Occipital lobe (tissue), 3 donors: ENCODE measurements at places on chromosomes 2 and 18.

DNA sequence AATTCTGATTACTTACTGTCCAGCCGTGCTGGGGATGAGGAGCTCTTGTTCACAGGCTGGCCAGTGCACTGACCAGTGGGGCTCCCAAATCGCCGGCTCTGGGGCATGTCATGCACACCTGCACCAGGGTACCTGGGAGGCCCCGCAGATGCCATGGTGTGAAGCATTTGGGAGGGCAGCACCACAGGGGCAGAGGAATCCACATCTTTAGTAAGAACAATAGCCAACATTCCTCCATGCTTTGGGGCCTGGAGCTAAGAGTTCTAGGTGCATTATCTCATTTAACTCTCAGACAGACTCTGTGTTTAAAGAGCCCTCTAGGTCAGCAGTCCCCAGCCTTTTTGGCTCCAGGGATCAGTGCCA, 104.2 kb downstream of the ACKR3 start:
- DNase-seq = no peak

GRCh38 chr18:52816121-52816520, 476.1 kb downstream of the DCC start:
- DNase-seq = no peak

DNA sequence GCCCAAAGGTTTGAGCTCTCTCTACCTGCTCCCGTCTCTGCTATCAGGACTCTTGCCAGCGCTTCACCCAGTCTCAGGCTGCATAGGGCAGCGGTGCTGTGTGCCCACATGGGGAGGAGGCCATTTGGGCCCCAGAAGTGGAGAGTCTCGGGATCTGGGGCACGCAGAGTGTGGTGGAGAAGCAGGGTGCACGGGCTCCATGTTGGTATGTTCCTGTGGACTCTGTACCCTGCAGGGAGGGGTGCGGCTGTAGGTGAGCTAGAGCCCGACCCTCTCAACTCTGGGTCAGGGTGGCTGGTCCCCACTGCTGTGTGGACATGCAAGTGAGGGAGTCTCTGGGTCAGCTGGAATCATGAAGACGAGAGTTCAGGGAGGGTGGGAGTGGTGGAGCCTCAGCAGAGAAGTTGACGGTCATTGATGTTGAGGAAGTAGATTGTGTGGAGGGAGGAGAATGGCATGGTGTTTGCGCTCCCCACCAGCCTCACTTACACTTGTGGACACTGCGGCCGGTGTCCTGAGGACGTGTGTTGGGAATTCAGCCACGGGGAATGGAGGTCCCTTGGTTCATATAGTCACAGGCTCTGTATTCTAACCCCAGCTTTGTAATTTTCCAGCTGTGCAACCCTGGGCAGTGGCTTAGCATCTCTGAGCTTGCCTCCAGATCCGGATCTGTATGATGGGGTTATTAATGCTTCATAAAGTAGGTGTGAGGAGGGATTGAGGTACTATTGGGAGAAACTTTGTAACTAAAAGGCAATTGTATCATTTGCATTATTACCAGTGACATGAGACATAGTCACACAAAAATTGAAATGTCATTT, 840 bp upstream of the PSD4 start:
- no peak for DNase-seq

GRCh38 chr18:58862356-58862755, 2.3 kb upstream of the ZNF532 start:
- no peak for DNase-seq

- peak; percentile 23 for DNase-seq
Observed at GRCh38 chr2:114040826-114041225, 150.9 kb downstream of the ACTR3 start.

GRCh38 chr18:41873730-41874129, 81.3 kb upstream of the PIK3C3 start:
- DNase-seq = no peak

DNA sequence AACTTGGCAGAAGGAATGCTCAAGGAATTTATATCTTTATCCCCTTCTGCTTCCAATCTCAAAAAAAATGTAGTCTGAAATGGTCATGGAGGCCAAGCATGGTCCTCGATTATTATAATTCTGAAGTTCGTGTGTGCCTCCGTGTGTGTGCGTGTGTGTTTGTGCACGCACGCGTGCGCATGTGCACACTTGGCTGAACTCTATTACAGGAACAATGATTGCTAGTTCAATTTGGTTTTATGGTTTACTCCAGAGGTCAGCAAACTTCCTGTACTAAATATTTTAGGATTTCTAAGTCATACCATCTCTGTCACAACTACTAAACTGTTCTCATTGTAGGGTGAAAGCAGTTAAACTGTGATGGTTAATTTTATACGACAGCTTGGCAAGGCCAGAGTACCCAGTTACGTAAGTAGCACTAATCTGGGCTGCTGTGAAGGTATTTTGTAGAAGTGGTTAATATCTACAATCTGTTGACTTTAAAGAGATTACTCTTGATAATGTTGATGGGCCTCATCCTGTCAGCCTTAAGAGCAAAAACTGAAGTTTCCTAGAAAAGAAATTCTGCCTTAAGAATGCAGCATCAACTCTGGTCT, 5.8 kb upstream of the MARCHF7 start:
- no peak for DNase-seq

DNA sequence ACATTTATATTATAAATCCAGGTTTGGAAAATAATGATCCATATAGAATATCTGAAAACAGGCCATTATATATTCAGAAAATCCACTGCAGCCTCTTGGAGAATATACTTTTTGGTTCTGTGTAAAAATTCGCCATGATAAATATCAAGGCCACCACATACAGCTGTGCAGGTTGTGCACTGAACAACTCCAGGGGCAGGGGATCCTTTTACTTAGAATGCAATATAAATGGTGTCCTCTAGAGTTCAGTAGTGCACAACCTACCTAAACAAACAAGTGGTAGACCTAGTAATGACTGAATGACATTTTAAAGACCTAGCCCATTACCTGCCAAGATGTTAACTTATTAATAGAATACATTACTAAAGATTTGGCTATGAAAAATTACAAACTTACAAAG, 22.4 kb downstream of the MOGAT1 start:
- DNase-seq = no peak

- no peak for DNase-seq
Observed at GRCh38 chr18:57705832-57706595, 84.4 kb upstream of the NARS1 start.

- DNase-seq = no peak
Observed at GRCh38 chr2:47214990-47215389, 59.9 kb upstream of the STPG4 start.

- no peak for DNase-seq
Observed at GRCh38 chr2:181485638-181485946, 28.4 kb downstream of the ITGA4 start.

- no peak for DNase-seq
Observed at GRCh38 chr2:98769784-98770183, 38.9 kb upstream of the MGAT4A start.

- DNase-seq = no peak
Observed at GRCh38 chr2:208255557-208256106, 761 bp upstream of the IDH1 start.

DNA sequence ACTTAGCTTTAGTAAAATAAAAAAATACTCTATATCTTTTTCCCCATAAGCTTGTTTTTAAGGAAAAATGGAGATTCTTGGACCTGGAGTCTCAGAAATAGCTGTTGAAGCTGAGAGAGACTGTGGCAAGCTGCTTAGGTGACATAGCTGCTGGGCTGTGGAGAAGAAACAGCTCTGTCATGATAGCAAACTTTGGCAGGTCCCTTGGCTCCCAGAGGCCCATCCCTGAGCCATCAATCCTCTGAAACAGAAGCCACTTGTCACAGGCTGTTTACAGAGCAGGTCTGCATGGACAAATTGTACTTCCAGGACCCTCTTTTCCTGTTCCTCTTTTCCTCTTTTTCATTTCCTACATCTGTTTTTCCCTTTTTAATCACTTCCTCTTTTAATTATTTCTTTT, 1370.1 kb upstream of the CRIM1 start:
- DNase-seq = no peak

DNA sequence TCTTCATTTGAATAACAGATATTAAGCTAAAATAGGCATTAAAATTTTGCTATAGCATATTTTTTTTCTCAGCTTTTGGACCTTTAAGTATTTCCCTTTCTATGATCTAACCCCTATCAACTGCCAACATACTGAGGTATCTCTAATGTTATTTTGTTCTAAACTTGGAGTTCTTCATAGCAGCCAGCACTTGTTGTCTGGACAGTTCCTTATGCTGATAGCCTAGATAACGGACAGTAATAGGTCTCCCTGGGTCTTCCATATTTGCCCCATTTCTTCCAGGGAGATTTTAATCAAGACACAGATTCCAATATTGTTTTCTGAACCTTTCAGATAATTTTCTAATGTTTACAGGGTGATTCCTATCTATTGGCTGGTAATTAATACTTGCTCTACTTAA, 475.8 kb upstream of the MAP2 start:
- no peak for DNase-seq

DNA sequence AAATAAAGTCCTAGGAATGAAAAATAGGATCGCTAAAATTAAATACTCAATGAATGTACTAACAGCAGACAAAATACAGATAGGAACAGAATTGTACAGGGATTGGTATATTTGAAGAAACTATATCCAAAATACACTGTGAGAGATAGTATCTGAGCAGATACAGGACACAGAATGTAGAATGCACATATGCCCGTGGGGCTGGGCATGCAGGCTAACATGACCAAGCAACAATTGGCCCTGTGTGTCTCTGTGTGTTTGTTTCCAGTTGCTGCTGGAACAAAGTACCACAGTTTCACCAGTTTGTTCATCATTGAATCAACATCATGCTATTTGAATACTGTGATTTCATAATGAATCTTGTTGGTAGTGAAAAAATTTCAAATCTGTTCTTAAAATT, 127.6 kb downstream of the PMAIP1 start:
- DNase-seq = peak; percentile 20

- no peak for DNase-seq
Observed at GRCh38 chr2:190335225-190335559, 8.2 kb upstream of the INPP1 start.

DNA sequence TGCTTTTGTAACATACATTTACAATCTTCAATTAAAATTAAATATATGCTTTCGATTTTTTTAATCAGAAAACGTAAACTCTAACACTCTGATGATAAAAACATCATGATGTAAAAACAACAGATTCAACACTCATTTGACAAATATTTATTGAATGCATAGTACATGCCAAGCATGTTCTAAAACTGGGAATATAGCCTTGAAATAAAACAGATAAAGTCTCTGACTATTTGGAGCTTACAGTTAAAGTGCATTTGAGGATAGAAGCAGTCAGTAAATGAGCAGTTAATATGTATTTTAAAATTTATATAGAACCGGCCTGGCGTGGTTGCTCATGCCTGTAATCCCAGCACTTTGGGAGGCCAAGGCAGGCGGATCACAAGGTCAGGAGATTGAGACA, 47.8 kb downstream of the TMX3 start:
- no peak for DNase-seq

- peak; percentile 32 for DNase-seq
Observed at GRCh38 chr2:36356990-36357846, 1.6 kb downstream of the CRIM1 start.

- DNase-seq = no peak
Observed at GRCh38 chr18:23994361-23994902, 20.1 kb upstream of the TTC39C start.

- peak; percentile 29 for DNase-seq
Observed at GRCh38 chr2:113831161-113831560, 58.7 kb upstream of the ACTR3 start.

DNA sequence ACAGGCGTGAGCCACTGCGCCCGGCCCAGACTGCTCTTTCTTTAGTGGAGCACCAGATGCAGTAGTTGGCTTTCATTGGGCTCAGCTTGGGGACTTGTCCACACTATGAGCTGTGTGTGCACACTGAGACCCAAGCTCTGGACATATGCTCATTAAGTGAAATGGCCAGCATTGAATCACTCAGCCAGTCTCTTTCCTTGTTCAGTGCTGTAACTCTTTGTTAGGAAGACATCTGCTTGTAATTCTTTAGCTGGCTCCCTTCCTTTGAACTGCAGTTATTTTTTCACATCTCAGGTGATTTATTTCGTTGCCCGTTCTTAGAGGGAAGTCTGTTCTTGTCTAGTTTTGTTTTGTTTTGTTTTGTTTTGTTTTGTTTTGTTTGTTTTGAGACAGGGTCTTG, 70.5 kb downstream of the CAB39 start:
- no peak for DNase-seq

GRCh38 chr2:33111002-33111446, 164.3 kb downstream of the LTBP1 start:
- DNase-seq = no peak

GRCh38 chr2:62999905-63000304, 50.7 kb upstream of the OTX1 start:
- DNase-seq = no peak

DNA sequence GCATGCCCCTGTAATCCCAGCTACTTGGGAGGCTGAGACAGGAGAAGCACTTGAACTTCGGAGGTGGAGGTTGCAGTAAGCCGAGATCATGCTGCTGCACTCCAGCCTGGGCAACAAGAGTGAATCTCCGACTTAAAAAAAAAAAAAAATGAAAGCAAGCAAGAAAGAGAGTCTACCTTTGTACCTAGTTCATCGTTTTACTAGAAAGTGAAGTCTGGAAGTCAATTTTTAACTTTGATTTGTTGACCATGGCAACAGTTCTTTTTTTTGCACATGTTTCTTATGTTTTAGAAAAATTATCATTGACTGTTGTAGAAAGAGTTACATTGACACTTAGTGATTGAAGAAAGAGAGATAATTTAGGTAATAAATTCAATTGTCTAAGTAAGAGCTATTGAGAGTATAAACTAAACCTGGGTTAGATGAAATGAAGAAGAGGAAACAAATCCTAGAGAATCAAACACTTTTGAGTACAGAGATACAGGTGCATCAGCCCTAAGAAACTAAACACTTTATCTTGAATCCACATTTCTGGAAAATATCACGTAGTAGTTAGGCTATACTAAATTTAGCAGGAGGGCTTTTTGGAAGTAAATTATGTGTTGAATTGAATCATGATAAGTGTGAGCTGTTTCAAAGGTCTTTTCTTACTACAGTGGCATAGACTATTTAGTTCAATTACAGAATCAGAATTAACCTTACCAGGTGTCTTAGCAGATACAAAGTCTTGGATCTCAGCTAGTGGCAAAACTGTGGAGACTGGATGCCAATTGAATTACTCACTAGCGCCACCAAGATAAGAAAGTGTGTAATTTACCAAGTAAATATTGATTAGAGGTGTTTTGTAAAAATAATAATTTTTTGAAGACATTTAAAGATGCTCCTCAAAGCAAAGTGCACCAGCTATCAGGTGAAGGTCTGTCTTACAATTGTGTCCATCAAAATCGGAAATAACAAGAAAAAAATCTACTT, 303.4 kb upstream of the NRXN1 start:
- no peak for DNase-seq

- no peak for DNase-seq
Observed at GRCh38 chr18:13022644-13023043, 31.5 kb downstream of the CEP192 start.

DNA sequence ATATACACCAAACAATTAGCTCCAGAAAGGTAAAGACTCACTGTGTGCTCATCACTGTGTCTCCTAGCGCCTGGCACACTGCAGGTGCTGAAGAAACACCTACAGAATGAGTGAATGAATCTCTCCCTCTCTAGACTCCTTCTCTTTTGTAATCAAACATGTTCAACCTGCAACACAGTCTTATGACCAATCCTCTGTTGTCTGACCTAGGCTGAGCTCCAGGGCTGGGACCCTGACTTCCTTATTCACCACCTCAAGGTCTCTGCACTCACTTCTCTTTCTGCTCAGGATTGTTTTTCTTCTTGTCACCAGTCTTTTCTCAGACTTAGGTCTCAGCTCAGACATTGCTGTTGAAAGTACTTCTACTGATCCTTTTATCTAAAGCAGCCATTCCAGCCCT, 9.8 kb downstream of the CKAP2L start:
- no peak for DNase-seq
